ENCODE measurements at places on chromosomes 1 and 21. TPM values are rescaled to one million over a fixed set of nuclear protein-coding genes. Genes with fewer than 3 reads are reported as not detected.

GRCh38 chr1:12587981-12588640, 29.9 kb downstream of the DHRS3 start:
- no peaks in the 10 kb centered on the region for H3K27me3 ChIP-seq
- peaks cover 22% of the 10 kb centered on the region for H3K4me1 ChIP-seq
- peak overlapping the region; percentile 96 for H3K27ac ChIP-seq
- H3K4me3 ChIP-seq, result no peak overlapping the region

- DNase-seq, result no peak
- H3K4me1 ChIP-seq, result no peaks in the 10 kb centered on the region
- H3K27me3 ChIP-seq, result no peaks in the 10 kb centered on the region
- no peak overlapping the region for H3K4me3 ChIP-seq
- H3K36me3 ChIP-seq, result no peaks in the 10 kb centered on the region
These were observed 259.4 kb upstream of the DAB1 start for GRCh38 chr1:57683037-57683942.

- no peak overlapping the region for H3K27ac ChIP-seq
- H3K4me1 ChIP-seq, result no peaks in the 10 kb centered on the region
- H3K36me3 ChIP-seq, result no peaks in the 10 kb centered on the region
- DNase-seq, result no peak
These were observed 129.8 kb upstream of the TIAM1 start for GRCh38 chr21:31473685-31474345.

- no peaks in the 10 kb centered on the region for H3K27me3 ChIP-seq
- H3K4me1 ChIP-seq, result peaks cover 14% of the 10 kb centered on the region
- DNase-seq, result no peak
- peaks cover 29% of the 10 kb centered on the region for H3K36me3 ChIP-seq
- peak overlapping the region; percentile 98 for H3K27ac ChIP-seq
- H3K4me3 ChIP-seq, result no peak overlapping the region
These were observed 5.5 kb upstream of the ANKRD35 start for GRCh38 chr1:145891143-145891542.

PKNOX1 gene
- 11.2 TPM for total RNA-seq

SLC6A17 gene
- total RNA-seq, result 0.11 TPM

A3GALT2 gene
- not detected for total RNA-seq
